ENCODE measurements at places on chromosomes 3 and 15. TPM values are rescaled to one million over a fixed set of nuclear protein-coding genes. Genes with fewer than 3 reads are reported as not detected.

DNA sequence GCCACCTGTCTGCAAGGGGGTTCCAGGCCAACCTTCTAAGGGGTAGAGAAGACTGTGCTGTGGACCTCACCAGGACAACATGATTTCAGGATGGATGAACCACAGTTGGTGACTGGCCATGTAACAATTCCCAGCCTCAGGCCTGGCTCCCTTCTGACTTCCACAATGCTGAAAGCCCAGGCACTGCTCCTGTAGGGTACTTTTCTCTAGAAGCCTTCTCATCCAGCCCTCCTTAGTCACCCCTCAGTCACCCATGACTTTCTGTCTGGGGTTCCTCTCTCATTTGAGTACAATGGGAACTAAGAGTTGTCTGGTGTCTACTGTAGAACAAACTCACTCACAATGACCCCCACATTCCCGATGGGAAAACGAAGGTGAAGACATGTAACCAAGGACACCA, 8.6 kb downstream of the ALS2CL start:
- no peak for DNase-seq

GRCh38 chr15:55552926-55553325, 35.2 kb downstream of the PYGO1 start:
- DNase-seq = no peak

DNA sequence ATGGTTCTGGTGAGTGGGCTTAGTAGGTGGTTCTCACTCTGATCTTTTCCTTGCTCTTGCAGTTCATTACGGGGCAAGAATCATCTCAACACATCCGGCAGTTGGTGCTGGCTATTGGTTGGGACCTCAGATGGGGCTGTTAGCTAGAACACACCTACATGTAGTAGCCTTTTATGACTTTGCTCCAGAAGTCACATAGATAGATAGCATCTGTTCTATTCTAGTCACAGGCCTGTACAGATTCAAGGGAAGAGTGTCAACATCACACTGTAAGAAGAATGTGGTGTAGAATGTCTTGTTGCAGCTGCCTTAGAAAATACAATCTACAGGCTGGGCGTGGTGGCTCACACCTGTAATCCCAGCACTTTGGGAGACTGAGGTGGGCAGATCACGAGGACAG, 15.1 kb downstream of the RAB5A start:
- no peak for DNase-seq

DNA sequence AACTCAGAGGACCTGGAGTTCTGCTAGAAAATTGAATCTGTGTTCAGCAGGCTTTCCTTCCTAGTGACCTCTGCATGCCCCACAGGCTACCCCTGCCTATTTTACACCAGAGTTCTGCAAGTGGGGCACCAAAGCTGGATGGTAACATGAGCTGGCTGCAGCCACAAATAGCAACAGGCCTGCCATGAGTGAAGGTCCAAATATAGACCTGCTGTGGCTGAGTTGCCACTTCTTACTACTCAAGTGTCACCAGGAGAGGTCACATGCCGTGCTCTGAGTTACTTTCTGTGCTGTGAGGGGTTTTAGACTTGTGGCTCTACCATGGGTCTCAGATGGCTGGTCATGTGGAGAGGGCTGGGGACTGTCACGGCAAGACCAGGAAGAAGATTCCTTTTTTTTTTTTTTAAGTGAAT, at the start of gene FSD2:
Gene FSD2 (minus strand): TSS at position 76 of the 413 bp plus-strand sequence. CDS start 18,679 bp downstream, outside the sequence.
- no peak for DNase-seq

GRCh38 chr3:120637851-120638559, 41.9 kb downstream of the NDUFB4 start:
- no peak for DNase-seq

CCR1 gene
- 0.85 TPM for total RNA-seq

DNA sequence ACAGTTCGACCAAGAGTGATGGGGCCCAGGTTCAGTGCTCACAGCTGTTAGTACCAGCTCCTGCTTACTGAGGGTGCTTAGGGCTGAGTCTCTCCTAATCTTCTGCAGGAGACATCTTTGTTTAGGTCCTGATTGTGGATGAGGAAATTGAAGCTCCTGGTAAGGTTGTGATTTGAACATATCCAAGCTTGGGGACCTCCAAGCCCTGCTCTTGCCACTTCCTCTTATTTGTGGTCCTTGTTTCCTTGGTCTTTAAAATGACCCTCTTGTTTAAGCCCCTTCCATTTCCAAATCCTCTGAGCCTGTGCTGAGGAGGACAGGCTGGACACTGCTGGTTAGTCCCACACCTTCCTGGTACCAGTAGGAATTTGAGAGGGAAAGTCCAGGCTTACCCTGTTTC, 87.0 kb downstream of the EEFSEC start:
- DNase-seq = no peak

- DNase-seq = no peak
These were observed 529.9 kb upstream of the ROBO1 start for GRCh38 chr3:80297720-80298119.

BFSP2 gene
- not detected for total RNA-seq

GRCh38 chr3:35932995-35933394, 293.7 kb downstream of the ARPP21 start:
- DNase-seq = no peak

CYP1A2 gene
- not detected for total RNA-seq

- no peak for DNase-seq
These were observed 211.7 kb downstream of the FGF12 start for GRCh38 chr3:192515664-192516045.

ARHGEF26 gene
- total RNA-seq = 22.4 TPM

DNA sequence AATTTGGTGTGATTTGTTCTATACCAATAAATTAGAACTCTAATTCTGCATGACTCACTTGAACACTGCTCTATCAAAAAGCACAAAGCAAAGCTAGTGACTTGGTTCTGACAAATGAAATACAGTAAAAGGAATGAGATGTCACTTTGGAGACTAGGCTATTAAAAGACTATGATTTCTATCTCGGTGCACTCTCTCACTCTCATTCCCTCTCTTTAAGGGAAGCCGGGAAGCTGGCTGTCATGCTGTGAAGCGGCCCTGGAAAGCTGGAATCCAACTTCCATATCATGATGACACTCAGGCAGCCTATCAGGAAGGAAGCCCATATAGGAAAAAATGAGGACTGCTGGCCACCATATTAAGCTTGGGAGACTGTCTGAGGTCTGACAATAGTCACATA, 590.1 kb upstream of the CBLB start:
- no peak for DNase-seq

PRSS50 gene
- total RNA-seq = 0.31 TPM

IQCF5 gene
- total RNA-seq = not detected

DNA sequence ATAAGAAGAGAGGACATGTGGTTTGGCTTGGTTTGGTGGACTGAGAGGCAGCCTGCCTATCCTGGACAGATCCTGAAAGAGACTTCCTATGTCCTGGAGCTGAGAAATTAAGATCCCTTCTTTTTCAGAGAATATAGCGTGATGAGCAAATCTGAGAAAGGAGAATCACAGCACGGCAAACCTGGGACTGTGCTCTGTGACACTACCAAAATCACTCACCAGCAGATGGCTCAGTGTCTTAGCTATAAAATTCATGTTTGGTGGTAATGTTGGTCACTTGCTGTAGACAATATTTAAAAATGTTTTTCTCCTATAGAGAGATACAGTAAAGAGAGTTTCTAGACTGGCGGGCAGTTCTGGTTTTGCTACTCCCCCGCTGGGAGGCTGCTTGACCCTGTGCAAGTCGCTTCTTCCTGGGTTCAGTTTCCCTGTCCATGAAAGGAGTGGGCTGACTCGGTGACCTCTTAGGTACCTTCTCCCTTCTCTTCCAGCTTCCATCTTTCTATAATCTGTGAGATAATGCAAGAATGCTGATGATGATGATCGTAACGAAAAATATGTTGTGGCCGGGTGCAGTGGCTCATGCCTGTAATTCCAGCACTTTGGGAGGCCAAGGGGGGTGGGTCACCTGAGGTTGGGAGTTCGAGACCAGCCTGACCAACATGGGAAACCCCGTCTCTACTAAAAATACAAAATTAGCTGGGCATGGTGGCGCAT, 7.6 kb upstream of the HES1 start:
- no peak for DNase-seq

TRNT1 gene
- total RNA-seq = 29.0 TPM

ATP8B4 gene
- total RNA-seq = 16.8 TPM

GALNT15 gene
- total RNA-seq = 43.1 TPM

GRCh38 chr3:14141602-14142341, 16.9 kb downstream of the TMEM43 start:
- no peak for DNase-seq

- DNase-seq = no peak
These were observed 52.8 kb downstream of the ATP8B4 start for GRCh38 chr15:50066202-50066601.

FBXW12 gene
- 2.1 TPM for total RNA-seq

GRCh38 chr15:70470556-70471191, 292.7 kb downstream of the UACA start:
- no peak for DNase-seq

- no peak for DNase-seq
These were observed 19.0 kb downstream of the PDHB start for GRCh38 chr3:58414538-58415197.

ARRDC4 gene
- 30.4 TPM for total RNA-seq

PTH1R gene
- total RNA-seq = 16.7 TPM

ABI3BP gene
- total RNA-seq = 17.8 TPM

DPPA4 gene
- total RNA-seq = 0.33 TPM

- no peak for DNase-seq
These were observed 744.9 kb upstream of the ARRDC4 start for GRCh38 chr15:97215629-97216028.

ROBO1 gene
- 53.6 TPM for total RNA-seq

- DNase-seq = peak; percentile 4
These were observed 19.8 kb downstream of the C3orf62 start for GRCh38 chr3:49257187-49257586.

- no peak for DNase-seq
These were observed 12.9 kb downstream of the BDH1 start for GRCh38 chr3:197542741-197543454.

DNA sequence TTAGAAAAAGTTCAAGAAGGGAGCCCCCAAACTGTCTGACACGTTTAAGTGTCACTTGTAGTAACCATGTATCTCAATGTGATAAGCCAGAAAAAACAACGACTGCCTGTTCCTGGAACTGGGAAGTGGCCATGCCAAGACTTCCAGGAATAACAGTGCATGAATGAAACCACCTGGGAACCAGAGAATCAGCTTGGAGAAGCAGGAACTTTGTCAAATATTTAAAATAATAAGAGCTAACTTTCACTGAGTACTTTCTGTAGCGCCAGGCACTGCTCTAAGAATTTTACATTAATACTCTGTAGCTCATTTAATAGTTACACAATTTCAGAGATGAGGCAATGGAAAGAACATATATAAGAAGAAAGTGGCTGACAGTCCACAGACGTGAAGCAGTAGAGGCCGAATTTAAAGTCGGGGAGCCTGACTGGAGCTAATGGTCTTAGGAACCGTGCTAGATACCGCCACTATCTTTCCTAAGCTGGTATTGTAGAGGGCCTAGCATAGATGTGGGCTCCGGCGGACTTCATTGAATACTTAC, 876 bp downstream of the PLSCR1 start:
- DNase-seq = no peak

DNA sequence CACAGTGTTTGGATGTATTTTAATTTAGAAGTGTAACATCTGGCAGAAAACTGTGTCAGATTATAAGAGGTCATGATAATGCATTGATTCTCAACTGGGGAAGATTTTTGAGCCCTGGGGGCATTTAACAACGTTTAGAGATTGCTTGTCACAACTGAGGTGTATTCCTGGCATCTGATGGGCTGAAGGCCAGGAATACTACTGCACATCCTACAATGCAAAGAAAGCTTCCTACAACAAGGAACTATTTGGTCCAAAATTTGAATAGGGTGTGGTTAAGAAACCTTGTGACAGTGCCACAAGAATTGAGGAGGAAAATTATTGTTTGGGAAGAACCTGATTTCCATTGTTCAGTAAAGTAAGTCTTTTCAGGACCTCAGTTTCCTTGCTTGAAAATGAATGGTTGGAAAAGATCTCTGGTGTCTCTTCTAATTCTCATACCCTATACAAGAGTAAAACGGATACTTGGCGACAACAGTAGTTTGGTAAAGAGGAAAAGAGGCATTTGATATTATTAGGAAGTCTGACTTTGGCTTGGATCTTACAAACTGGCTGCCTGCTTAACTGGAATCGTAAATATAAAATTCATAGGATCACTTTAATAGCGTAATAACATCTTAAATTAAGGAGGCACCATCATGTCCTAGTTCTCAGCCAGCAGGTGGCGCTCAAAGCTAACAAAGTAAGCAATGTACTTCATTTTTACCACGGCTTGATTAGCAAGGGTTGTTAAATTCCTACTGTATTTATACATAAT, 4.3 kb downstream of the DAZL start:
- DNase-seq = peak; percentile 86

DNA sequence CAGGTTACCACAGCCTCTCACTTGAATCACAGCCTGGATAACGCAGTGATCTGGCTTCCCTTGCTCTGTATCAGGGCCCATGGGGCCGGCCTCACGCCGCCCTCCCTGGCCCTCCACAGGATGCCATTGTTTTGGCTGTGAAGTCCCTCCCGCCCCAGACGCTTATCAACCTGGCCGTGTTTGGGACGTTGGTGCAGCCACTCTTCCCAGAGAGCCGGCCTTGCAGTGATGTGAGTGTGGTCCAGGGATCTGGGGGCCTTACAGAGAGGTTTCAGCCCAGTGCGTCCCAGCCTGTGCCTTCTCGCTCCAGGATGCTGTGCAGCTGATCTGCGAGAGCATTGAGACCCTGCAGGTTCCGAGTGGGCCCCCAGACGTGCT, 6.6 kb downstream of the VWA5B2 start:
- no peak for DNase-seq

RETNLB gene
- not detected for total RNA-seq
